Stimulated activated naive CD4-positive, alpha-beta T cell (primary cell): ENCODE measurements at places on chromosomes 2 and 18.

GRCh38 chr2:64840426-64840881, 148.7 kb upstream of the SLC1A4 start:
- DNase-seq: no peak

- no peak for DNase-seq
These were observed 32.4 kb downstream of the NGEF start for GRCh38 chr2:232980683-232981082.

- no peak for DNase-seq
These were observed 16.3 kb upstream of the ITGAV start for GRCh38 chr2:186573531-186573930.

DNA sequence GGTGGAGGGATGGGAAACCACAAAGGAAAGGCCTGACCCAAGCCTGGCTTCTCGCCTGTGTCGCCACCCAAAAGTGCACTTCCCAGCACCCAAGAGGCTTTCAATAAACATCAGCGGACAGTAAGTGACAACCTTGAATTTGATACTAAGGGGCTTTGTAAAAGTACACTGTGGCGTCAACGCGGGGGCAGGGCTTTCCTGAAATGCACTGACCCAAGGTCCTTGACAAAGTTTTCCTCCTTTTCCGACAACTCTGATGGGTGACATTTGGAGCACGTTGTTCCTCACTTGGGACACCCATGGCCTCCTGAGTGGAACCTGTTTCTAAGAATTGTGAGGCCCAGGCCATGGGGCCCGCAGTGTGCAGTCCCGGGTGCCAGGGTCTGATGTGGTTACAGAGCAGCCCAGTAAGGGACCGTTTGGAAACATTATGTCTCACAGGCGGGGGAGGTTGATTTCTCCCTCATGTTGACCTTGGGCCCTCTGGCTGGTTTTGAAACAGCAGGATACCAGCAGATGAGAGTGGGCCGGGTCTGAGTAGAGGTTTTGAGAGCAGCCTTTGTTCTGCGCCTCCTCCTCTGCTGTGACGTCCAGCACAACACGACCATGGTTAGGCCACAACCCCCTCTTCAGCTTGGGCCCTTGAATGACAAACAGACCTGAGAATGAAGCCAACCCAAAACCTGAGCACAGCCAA, 2.8 kb upstream of the ZBTB14 start:
- no peak for DNase-seq

GRCh38 chr2:27471961-27472360, 17.6 kb downstream of the IFT172 start:
- DNase-seq: no peak

DNA sequence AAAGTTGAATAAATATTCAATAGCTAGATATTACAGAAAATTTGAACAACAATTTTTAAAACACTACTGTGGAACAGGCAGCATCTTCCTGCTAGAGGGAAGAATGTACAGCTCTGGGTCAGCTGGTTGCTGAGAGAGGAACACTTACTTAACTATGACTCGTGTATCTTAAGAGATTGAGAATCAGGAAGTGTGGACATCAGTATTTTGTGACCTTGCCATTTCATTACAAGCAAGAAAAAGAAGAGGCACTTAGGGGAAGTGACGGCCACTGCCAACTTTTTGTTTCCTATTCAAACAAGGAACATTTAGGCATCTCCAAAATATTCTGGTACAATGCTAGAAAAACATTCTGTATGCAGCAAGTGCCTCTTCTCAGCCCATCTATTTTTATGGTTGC, 45.9 kb downstream of the ITPRID2 start:
- no peak for DNase-seq

DNA sequence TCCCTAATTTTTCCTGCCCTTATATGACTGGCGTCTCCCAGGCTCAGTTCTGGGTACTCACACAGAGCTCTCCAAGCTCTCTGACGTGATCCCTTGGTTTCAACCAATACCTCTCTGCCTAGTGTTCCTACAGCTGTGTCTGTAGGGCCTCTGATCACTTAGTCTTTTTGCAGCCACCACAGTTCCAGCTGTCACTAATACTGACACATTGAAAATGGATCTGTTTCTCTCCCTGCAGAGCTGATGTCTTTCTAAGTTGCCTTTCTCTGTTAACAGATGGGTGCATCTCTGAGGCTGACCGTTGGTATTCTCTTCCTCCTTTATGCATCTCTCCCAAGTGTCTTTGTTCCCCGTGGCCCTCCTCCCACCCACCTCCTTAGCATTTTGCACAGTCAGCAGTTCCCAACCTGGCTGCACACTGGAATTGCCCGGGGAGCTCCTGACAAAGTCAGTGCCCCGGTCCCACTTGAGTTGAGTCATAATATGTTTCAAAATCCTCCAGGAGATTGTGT, 62.5 kb downstream of the CERS6 start:
- no peak for DNase-seq

DNA sequence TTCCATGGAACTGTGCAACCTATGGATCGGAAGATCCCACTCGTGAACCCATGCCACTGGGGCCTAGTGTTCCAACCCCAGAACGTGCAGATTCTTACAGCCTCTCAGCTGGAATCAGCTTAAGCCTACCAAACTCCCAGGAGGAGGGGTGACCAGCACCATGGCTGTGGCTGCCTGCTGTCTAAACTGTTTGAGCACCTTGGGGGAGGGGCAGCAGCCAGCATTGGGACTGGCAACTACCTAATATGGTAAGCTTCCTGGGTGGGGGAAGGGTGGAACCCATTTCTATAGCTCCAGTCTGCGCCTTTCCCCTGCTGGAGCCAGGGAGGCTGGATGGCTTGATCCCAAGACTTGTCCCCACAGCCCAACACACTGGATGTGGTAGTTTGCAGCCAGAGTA, 10.7 kb upstream of the POLE4 start:
- DNase-seq: no peak

DNA sequence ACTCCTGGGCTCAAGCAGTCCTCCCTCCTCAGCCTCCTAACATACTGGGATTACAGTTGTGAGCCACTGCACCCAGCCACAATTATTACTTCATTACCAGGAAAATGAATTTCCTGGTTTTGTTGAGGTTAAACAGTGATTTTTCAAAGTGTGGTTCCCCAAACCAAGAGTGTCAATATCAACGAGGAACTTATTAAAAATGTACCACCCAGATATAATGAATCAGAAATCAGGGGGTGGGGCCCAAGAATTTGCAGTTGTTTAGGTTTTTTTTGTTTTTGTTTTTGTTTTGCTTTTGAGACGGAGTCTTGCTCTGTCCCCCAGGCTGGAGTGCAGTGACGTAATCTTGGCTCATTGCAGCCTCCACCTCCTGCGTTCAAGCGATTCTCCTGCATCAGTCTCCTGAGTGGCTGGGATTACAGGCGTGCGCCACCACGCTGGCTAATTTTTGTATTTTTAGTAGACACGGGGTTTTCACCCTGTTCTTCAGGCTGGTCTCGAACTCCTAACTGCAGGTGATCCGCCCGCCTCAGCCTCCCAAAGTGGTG, 94.1 kb downstream of the WDSUB1 start:
- no peak for DNase-seq

DNA sequence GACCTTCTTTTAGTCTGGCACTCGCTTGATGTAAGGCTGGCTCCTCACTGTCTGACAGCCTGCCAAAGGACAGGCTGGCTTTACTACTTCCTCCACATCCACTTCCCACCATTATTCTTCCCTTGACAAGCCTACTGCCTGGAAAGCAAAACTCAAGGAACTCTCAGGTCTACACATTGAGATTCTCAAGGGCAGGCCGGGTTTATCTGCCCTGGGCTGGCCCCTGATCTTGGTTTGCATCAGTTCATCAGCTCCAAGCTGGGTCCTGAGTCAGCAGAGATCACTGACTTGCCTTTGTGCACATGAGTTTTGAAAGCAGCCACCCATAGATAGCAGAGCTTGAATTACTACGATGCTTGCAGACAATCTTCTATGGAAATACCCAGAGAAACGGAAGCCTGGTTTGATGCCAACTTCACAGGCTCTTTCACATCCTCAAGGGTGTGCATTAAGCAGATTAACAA, 53.9 kb downstream of the KCTD18 start:
- DNase-seq: no peak

GRCh38 chr2:59713577-59713976, 839.9 kb downstream of the BCL11A start:
- no peak for DNase-seq

GRCh38 chr2:28567061-28567471, 71.2 kb downstream of the PLB1 start:
- DNase-seq: no peak

DNA sequence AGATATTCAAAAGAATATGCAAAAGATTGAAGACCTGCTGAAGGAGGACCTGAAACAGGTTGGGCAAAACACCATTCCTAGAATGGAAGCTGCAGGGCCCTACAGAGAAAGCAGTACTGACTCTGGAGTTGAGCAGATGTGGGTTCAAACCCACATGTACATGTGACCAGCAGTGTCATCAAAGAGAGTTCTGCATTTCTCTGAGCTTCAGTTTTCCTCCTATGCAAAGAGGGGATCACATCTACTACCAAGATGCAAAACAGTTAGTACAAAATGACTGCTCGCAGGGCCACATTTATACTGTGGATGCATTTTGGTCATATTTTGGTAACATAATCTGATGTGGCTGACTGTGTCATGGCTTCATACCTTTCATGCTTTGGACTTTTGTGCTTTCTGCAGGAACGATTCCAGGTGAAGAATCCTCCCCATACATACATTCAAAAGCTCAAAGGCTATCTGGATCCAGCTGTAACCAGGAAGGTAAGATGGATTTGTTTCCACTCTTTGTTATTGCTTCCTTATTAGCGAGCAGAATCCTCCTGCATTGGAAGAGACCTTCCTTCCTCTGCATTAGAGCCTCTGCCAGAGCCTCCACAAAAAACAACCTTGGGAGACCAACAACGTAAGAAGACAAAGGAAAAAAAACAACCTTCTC, 174.8 kb downstream of the PRPF40A start:
- DNase-seq: no peak

- DNase-seq: no peak
These were observed 53.5 kb downstream of the RASGRP3 start for GRCh38 chr2:33529771-33530481.

DNA sequence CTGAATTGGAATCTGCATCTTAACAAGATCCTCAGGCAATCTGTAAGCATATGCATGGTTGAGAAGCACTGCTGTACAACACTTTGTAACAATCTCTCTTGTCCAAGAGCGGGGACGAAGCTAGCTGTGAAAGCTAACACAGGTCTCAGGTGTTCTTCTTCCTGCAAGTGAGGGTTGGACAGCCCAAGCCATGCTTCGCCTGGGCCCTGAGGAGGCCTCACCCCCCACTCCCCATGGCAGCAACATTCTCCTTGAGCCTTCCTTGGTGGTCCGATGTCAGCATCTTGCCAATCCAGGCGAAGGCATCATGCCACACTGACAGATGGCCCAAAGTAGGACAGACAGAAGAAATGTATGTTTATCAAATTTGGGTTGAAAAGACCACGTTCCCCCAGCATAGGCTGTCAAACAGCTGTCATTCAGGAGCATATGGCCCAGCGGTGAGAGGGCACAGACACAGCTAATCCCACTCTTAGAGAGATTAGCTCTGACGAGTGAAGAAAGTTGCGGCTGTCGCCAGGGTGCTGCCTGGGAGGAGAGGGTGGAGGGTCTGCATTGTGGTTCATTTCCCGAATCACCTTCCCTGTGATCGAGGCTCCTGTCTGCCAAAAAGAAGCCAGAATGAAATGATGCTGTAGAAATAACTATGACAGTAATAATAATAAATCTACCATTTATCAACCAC, 344.7 kb downstream of the MYCN start:
- no peak for DNase-seq

DNA sequence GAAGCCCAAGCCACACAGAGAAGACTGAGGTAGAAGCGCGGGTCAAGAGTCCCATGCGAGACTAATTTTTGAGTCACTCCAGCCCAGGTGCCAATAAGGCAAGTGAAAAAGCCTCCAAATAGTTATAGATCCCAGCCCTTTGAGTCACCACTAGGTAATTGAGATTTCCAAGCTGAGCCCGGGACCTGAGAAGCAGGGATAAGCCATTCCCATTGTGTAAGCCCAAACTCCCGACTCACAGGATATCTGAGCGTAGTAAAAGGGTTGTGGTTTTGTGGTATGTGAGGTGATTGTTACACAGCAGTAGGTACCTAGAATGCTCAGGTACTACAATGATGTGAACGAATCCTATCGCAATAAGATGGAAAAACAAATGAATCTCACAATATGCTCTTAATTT, 560.7 kb downstream of the DSC3 start:
- no peak for DNase-seq

GRCh38 chr2:175864137-175864850, 137.8 kb downstream of the LNPK start:
- DNase-seq: no peak

DNA sequence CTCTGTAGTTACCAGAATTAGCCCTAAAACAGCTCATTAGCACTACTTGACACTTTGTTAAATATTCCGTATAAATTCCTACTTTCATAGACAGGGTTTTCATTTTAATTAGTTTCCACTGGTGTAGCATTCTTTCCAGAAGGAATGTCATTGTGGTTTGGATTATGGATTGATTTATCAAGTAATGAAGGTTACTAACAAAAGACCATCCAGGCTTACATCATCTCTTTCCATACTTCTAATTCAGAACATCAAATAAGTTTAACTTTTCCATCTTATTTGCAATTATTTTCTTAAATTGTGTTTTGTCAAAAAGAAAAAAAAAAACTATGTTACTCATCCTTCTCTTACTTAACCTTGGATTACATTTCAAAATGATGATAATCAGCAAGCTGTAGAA, 231.8 kb upstream of the SPOPL start:
- DNase-seq: no peak

DNA sequence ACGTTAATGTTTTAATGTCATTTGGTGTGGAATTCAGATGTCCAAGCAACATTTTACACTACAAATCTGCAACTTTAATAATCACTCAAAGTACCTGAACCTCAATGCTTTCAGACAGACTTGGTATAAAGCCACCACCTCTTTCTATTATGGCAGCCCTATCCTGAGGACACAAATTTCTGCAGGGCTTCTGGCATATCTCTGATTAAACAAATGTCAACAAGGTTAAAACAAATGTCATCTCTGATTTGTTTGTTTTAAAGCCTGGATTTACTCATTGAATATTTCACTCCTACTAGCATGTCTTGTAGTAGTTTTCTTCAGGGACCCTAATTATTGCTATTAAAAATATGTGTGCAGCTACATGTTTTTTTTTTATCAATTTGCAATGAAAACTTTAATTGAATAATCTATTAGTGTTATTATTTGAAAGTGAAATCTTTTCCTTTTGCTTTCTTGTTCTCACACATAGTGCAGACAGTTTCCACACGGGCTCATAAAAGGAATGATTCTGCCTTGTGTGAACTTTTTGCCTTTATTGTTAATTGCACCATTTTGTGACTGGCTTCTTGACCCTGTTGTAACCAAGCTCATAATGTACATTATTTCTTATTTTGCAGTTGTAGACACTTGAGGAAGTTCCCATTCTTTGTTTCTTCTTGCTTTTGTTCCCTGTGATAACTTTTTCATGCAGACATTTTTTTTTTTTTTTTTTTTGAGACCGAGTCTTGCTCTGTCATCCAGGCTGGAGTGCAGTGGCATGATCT, 30.1 kb downstream of the IL37 start:
- DNase-seq: no peak

GRCh38 chr2:209331291-209331844, 92.5 kb upstream of the MAP2 start:
- no peak for DNase-seq
